ENCODE measurements at places on chromosomes 13 and 19. TPM values are rescaled to one million over a fixed set of nuclear protein-coding genes. Genes with fewer than 3 reads are reported as not detected.

- peak; percentile 69 for DNase-seq
Measured at GRCh38 chr19:10695401-10696398, 5.5 kb upstream of the QTRT1 start.

- DNase-seq = no peak
Measured at GRCh38 chr13:100518394-100519062, 70.1 kb downstream of the GGACT start.

GRCh38 chr19:19775891-19776205 is 42.9 kb upstream of the ZNF14 start:
- DNase-seq = no peak

GRCh38 chr13:26062853-26063444 is 11.1 kb upstream of the SHISA2 start:
- no peak for DNase-seq

DNA sequence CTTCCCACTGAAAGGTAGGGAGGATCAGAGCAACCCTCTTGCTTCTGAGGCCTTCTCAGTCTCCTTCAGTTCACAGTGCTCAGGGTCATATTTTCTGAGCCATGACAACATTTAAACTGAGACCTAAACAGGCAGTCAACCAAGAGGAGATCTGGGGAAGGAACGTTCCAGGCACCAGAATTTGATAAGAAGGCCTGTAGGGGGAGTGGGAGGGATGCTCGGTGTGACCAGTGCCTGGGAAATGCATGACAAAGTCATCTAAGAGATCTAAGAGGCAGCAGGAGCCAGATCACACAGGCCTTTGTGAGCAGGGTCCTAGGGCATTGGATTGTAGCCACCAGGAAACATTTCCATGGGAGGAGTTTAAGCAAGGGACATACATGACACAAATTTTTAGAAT is 71.6 kb downstream of the SHISA2 start:
- no peak for DNase-seq

GRCh38 chr13:113149711-113150549 is 8.5 kb upstream of the PROZ start:
- no peak for DNase-seq

DNA sequence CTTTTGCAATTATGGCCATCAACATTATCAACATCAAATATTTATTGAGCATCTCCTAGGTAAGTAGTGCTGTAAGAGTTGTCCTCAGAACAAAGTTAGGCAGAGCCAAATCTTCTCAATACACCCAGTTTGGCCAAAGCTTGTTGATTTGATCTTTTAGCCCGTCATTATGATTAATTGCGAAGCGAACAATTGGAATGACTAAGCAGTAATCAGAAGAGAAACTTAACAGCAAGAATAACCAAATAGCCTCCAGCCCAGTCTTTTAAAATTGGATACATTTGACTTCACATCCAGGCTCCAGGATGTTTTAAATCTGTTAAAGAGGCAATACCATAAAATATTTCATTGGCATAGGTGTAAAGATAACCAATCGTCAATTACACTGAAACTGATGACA is 1156.0 kb downstream of the OLFM4 start:
- no peak for DNase-seq

- no peak for DNase-seq
Measured at GRCh38 chr13:28099396-28100149, 803 bp downstream of the FLT3 start.

DNA sequence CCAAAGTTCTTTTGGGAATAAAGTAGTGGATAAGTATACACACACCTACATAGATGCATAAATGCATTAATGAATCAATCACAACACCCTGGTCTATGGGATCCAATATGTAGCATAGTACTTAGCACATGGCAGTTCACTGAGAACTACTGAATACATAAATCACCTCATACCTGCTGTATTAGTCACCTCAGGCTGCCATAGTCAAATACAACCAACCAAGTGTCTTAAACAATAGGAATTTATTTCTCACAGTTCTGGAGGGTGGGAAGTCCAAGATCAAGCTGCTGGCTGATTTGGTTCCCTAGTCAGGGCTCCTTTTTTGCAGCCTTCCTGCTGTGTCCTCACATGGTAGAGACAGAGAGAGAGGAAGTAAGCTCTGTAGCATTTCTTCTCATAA is 228.2 kb downstream of the NHLRC3 start:
- DNase-seq = no peak

GRCh38 chr19:6686628-6686975 is 16.6 kb upstream of the TNFSF14 start:
- DNase-seq = no peak

- no peak for DNase-seq
Measured at GRCh38 chr13:71593566-71593965, 273.4 kb downstream of the DACH1 start.

DNA sequence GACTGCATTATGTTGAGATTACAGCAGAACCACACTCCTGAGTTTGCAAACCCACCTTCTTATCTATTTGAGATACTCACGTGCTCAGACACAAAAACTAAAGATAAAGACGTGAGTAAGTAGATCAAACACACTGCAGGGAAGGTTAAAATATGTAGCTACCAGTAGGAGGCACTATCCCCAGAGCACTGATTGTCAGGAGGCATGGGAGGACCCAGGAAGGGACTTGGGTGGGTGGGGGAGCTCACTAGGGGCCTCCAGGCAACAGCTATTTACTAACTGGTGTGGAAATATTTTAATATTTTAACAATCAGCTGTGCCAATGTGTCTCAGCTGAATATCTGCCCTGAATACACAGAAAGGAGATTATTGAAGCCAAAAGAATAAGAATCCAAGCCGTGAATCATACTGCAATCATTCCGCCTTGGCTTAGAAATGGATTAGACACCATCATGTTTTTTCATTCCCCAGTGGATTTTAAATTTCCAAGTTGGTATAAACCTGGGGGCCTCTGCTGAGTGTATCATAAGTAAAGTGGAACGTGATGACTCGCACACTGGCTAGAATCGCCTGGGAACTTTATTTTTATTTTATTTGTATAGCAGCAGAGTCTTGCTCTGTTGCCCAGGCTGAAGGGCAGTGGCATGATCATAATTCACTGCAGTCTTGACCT is 73.2 kb upstream of the CACNA1A start:
- DNase-seq = peak; percentile 30

DNA sequence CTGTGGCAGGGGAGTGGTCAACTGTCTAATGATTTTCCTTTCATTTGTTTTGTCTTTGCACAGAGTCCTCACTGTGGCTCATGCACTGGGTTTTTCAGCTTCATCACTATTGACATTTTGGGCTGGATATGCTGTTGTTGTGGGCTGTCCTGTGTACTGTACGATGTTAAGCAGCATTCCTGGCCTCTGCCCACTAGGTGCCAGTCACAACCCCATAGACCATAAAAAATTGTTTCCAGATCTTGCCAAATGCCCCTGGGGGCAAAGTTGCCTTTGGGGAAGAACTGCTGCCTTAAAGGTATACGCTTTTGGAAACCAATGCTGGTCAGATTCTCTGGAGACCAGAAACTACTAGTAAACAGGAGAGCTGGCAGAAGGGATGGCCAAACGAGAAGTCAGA is 310.4 kb downstream of the SPRY2 start:
- DNase-seq = no peak

DNA sequence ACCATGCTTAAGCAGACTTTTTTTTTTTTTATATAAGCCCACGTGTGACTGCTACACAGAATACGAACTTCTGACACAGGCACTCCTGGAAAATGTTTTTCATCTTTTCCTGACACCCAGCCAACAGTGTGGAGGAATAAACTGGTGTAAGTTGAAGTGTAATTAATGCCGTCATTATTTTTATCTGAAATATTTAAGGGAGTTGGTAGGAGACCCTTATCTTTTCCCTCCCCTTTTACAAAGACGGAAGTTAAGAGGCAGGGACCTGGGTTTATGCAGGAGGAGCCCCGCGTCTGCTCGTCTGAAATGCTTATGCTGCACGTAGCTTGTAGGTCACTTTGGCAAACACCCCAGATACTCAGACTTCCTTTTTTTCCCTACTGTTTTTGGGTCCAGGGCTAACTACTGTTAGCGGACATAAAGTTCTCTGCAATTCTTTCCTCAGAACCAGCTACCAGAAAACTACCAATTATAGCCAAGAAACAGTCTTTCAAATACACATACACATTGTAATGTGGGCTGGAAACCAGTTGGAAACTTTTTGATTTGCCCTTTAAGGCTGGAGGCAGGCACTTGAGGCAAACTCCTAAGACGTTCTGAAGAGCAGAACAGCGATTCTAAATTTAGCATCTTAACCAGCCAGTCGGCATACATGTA is 50.8 kb downstream of the EFNB2 start:
- no peak for DNase-seq

DNA sequence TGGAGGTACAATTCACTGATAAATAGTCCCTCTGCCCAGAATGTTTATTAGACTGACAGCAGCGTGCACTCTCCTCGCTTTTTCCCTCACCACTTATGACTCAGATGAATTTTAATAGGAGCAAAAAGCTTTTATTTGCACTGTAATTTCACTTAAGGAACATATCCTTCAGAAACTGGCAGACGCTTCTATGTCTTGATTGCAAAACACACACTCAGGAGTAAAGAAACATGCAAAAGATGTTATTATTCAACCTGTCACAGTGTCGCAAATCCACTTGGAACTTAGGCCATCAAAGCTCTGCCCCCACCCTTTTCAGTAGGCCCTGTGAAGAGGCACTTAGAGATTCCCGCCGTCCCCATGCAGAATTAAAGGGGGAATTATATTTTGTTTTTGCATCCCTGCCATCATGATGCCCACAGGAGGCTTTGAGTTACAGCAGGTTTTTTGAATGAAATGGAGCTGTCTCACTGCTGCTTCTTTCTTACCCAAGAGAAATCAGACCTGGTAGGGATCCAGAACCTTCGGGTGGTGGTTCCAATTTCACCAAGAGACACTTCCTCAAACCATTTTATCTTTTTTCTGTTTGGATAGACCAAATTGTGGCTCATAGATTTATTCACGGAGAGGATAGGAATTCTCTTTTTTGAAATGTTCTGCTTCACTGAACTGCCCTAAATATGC is 74.5 kb downstream of the GGACT start:
- no peak for DNase-seq

DNA sequence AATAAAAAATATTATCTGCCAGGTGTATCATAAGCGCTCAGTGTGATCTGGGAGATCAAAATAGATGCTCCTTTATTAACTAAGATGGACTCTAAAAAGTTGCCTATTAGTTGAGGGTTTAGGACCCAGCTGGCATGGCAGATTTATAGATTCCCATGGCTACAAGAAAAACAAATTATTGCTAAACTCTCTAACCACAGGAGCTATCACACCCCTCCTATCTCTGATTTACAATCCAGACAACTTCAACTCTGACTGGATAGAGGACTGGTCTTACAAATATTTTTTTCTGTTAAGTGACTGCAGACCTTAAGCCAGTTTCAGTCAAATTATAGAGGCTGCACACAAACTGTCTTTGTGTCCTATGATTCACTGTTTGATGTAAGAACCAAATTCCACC is 45.4 kb upstream of the MYCBP2 start:
- no peak for DNase-seq

DNA sequence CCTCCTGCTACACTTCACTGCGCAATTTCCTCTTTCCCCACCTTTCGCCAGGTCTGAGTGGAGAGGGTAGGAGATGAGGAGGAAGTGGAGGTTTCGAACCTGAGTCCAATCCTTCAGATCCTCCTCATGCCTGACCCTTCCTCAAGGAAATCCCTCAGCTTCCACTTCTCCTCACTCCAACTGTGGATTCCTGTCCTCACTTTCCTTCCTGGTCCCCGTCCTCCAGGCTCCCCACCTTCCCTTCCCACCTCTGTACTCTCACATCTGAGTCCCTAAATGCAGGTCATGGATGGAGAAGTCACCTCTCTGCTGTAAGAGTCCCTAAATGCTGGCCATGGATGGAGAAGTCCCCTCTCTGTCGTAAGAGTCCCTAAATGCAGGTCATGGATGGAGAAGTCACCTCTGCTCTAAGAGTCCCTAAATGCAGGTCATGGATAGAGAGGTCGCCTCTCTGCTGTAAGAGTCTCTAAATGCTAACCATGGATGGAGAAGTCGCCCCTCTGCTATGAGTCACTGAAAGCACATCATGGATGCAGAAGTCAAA is 3.1 kb downstream of the TMEM86B start:
- DNase-seq = no peak

- no peak for DNase-seq
Measured at GRCh38 chr19:17530586-17530985, 19.1 kb downstream of the PGLS start.

DNA sequence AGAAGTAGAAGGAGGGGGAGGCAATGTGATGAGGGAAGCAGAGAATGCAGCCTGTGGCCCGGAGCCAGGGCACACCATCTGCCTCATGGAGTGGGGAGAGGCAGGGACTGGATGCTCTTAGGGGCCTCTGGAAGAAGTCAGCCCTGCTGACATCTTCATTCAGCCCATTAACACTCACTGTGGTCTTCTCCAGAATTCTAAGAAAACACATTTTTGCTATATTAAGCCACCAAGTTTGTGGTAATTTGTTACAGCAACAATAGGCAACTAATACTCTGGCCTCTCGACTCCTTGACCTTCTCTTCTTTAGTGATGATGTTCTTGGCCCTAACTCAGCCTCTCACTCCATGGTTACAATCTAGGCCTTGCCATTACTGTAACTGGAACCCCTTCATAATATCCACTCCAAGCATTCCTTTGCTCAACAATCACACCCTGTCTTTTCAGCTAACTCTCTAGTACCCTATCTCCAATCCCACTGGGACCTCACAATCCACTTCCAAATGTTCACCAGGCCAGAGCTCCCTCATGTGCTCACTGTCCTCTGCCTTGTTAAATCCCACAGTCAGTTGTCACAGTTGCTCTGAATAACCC is 98.5 kb downstream of the MIPEP start:
- DNase-seq = peak; percentile 95

DNA sequence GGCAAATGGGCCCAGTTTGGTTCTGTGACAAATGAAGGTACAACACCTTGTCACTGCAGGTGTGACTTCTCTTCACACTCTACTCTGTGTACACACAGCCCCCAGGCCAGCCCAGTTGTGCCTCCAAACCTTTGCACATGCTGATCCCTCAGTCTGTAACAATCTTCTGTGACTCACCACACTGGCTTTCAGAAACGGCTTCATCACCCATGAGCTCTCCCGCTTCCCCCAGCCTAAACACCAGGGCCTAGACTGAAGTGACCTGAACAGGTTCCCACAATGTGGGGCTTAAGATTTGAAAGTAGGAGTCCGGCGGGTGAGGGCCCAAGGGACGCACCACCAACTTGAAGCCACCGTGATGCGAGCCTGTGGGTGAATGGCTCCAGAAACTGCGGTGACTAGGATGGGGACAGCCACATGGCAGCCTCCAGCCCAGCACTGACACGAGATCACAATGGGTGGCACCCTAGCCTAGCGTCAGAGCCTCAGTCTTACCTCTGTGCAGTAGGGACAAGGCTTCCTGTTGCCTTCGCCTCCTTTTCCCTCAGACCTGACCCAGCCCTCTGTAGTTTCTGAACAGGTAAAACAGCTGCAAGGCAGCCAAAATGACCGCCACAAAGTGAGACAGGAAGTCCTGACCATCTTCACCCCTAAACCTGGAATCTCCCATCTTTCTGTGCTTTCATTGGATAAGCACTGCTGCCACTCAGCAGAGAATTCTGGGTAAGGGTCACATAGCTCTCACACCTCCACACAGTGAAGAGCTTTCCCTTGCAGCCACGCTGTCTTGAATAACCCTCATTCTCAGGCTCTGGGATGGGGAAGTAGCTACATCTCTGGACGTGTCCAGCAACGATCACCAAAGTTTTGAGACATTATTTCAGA is 34.2 kb upstream of the ZNF599 start:
- no peak for DNase-seq

- DNase-seq = no peak
Measured at GRCh38 chr13:43782686-43783085, 4.1 kb downstream of the ENOX1 start.

Gene PSPN
- polyA plus RNA-seq = 0.48 TPM

Gene ZFP30
- polyA plus RNA-seq = 3.9 TPM

Gene CNFN
- polyA plus RNA-seq = 0.78 TPM

Gene FCHO1
- 0.47 TPM for polyA plus RNA-seq

Gene KLC3
- polyA plus RNA-seq = not detected

Gene TINCR
- polyA plus RNA-seq = 0.07 TPM

Gene UBE2L5
- not detected for polyA plus RNA-seq

Measured in BJ (cell line).